ENCODE measurements at places on chromosomes 13 and 19.

DNA sequence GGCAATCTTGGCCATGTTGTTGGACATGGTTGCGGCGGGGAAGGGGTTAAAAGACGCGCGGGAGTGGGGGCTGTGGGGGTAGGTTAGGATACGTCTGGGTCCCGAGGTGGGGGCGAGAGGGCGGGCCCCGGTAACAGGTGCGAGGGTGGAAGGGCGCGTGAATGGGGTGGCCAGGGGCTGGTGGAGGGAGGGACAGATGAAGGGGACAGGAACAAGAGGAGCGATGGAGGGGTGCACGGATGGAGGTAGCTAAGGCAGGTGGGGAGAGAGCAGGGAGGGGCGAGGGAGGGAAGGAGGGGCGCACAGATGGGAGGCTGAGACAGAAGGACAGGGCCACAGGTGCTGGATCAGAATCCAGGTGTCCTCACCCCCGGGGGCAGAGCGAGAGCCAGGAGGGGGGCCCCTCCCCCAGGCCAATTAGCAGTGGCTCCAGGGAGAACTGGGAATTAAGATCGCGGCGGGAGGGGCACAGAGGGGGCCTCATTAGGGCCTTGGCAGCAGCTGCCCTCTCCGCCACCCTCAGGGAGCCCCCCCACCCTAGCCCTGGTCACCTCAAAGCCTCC, 1.3 kb downstream of the GNG8 start:
- DNase-seq, result no peak

- no peak for DNase-seq
Observed at GRCh38 chr13:102700088-102701031, 5.5 kb upstream of the METTL21C start.

DNA sequence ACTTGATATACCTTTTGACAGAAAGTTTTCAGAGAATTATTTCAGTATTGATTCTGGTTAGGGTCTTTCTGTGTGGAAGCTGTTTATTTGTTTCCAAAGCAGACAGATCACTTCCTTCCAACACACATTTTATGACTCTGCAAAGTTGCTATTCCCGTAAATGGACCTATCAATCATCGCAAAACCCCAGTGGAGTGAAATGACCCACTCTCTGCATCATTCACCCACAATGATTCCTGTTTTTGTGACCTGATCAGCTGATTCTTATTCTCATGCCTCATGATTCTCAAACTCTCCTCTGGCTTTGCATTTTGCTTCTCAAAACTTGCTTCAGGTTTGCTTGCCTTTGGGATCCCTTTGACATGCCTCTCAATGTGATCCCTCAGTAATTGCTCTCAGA, 453.7 kb downstream of the PCDH17 start:
- no peak for DNase-seq

GRCh38 chr19:47406711-47407416, 12.5 kb downstream of the MEIS3 start:
- no peak for DNase-seq

DNA sequence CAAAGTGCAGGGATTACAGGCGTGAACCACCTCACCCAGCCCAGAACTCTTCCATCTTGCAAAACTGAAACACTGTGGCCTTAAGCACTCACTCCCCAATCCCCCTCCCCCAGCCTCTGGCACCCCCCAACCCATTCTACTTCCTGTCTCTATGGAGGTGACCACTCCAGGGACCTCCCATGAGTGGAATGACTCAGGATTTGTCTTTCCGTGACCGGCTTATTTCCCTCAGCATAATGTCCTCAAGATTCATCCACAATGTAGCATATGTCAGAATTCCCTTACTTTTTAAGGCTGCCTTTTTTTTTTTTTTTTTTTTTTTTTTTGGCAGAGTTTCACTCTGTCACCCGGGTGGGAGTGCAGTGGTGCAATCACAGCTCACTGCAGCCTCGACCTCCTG, 3.6 kb upstream of the F2RL3 start:
- DNase-seq, result no peak

- peak; percentile 60 for DNase-seq
Observed at GRCh38 chr13:29754473-29754806, 96.0 kb downstream of the UBL3 start.

DNA sequence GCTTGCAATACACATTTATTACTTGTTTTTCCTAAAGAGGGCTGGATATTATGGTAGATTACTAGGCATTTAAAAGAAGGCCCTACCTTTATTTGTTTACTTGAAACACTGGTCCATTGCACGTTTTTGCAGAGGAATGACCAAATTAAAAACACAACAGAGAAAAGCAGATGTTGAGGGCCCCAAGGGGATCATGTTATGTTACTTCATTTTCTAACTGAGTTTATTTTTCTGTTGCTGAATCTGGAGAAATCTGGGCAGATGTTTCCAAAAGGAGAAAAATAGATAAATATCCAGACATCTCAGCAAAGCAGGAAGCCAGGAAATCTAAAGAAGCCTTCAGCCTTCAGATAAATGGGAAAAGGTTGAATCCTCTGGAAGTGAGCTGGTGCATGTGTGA, 353.0 kb downstream of the NDFIP2 start:
- no peak for DNase-seq

GRCh38 chr19:6242677-6243076, 37.1 kb downstream of the MLLT1 start:
- DNase-seq, result no peak

DNA sequence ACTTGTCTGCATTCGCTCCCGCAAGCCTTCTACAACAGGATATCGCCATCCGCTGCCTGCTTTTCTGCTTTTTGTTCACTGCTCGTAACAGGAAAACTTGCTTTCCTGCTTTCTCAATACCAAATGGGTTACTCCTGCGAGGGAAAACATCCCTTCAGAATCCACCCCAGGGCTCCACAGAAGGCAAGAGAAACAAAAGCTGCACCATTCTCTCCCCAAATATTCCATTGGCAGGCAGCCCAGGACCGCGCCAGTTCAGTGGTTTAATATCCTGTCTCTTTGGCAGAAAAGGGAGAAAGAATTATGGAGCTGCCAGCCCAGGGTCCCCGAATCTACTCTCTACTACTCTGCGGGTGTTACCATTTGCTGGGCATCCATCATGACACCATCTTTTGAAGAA, 84.7 kb upstream of the DOCK9 start:
- DNase-seq, result peak; percentile 69

- DNase-seq, result peak; percentile 18
Observed at GRCh38 chr19:49421039-49421877, 2.0 kb downstream of the PTH2 start.

GRCh38 chr19:46603752-46604231, 2.7 kb downstream of the CALM3 start:
- no peak for DNase-seq

DNA sequence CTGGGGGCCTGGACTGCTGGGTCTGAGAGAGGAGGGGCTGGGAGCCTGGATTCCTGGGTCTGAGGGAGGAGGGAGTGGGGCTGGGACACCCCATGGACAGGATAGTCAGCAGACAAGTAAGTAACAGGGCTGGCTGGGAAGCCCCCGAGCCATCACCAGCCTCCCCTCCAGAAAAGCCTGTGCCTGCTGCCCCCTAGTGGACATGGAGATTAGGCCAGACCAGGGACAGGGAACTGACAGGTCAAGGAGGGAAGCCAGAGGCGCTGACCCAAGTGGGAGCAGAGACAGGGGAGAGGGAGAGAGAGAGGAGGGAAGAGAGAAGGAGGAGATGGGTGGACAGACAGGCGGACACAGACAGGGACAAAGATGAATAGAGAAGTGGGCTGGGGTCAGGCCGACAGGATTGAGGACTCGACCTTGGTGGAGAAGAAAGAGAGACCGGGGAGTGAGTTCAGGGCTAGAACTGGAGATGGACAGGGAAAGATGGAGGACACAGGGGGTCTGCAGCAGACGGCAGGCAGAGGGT, 6.7 kb upstream of the ERFL start:
- no peak for DNase-seq

DNA sequence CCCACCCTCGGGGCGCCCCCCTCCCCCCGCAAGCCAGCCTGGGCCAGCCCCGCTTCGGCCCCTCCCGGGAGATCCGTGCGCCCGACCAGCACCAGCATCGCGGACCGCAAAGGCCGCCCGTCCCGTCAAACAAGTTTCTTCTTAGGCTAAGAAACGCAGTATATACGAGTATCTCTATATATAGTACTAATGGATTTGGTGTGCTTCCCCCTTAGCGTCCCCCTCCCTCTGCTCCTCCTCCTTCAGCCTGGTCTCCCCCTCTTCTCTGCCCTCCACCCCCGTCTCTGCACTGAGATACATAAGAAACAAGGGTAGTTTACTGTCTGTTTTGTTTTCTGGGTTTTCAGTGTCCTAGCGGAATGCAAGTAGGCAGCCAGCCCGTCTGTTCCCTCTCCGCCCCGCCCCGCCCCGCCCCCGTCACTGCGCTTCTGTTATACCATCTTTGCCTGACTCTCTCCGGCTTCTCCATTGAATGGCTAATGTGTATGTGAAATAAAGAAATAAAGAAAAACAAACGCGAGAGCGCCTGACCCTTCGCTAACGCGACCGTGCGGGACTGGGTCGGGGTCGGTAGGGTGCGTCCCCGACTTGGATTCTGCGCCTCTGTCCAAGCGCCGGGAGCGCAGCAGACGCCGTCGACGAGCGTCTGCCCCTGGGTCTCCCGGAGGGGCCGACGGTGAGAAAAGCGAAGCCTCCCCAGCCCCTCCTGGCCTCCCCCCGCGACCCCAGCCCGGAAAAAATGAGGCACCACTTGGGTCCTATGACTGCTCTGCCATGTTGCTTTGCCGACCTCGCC, 4.2 kb downstream of the LYL1 start:
- DNase-seq, result no peak

All from astrocyte (in vitro differentiated cells and primary cell).